ENCODE measurements at places on chromosomes 1 and 21.

DNA sequence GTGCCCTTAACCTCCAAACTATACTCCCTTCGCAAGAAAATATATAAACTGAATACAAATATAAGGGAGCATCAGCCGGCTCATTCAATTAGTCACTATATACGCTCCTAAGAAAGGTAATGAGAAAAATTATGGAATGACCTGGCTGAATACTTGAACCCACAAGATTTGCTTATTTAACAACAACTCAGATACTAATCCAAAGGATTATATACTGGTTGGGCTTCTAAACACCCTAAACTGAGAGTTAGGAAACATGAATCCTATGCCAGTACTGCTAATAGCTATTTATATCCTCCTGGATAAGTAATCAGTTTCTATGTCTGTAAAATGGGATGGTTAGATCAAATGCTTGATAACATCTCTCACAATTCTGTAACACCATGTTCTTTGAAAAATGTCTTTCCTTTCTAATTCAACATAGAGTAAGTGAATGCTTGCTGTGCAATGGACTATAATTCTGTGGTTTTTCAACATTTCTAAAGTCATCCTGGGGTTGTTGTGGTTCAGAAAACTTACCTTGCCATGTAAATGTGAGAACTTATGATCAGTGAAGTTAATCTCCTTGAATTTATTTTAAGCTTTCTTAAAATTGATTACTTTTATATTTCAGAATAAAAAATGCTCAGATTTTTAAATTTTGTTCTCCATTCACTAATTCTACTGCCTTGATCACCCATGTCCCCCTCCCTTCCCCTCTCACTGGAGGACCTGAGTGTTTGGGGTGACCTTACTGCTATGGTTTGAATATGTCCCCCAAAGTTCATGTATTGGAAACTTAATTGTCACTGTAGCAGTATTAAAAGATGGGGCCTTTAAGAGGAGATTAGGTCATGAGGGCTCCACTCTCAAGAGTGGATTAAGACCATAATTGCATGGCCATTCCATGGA is 14.5 kb downstream of the DUSP10 start:
- DNase-seq = no peak

GRCh38 chr1:26353976-26354820 is at the start of gene CRYBG2:
CRYBG2 (minus strand) TSS chr1:26354130; CDS start chr1:26346657, 7,473 bp downstream.
- no peak for DNase-seq

DNA sequence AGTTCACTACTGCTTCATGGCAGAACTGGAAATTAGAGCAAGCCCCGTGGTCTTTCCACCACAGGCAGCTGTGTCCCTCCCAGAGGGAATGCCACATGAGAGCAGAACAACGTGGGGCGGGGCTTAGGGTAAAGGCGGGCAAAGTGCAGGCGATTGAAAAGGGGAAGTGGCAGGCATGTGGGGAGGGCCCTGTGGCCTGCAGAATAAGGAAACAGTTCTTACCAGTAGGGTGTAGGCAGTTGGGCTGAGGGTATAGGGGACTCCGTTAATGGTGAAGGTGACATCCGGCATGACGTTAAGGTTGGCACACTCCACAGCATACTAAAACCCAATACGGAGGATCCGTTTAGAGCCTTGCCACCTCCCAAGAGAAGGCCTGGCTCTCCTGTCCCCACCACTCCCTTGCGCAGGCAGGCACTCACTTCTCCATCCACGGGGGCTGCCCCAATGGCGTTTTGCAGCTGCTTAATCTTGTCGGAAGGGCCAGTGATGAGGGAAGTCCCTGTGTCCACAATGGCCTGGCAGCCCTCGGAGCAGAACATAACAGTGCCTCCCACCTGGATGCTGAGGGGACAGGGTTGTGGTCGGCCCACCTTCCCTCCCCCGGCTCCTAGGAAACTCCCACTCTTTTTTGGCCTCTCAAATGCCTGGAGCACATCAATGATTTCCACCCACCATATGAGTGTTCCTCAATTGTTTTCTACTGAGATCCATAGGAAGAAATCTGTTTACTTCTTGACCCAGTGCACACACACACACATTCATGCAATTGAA is 9.1 kb upstream of the RAB7B start:
- DNase-seq = peak; percentile 76

- no peak for DNase-seq
Measured at GRCh38 chr1:14538335-14538734, 60.1 kb upstream of the KAZN start.
